ENCODE measurements at places on chromosomes 2 and 18. TPM values are rescaled to one million over a fixed set of nuclear protein-coding genes. Genes with fewer than 3 reads are reported as not detected.

The CCDC74A gene
- 16.5 TPM for total RNA-seq

The LPIN1 gene
- total RNA-seq, result 38.6 TPM

The TTN gene
- total RNA-seq, result 286 TPM

The ASB18 gene
- total RNA-seq, result not detected

The PDCD1 gene
- total RNA-seq, result 0.16 TPM

The SLC14A1 gene
- 7.1 TPM for total RNA-seq

The SPEG gene
- 17.4 TPM for total RNA-seq

The SLC9A4 gene
- 0.55 TPM for total RNA-seq

The TXNL1 gene
- 71.1 TPM for total RNA-seq

The REG3A gene
- total RNA-seq, result not detected

The GKN2 gene
- total RNA-seq, result not detected

The CTAGE1 gene
- not detected for total RNA-seq

The UGT1A5 gene
- total RNA-seq, result 0.16 TPM

The UGT1A3 gene
- not detected for total RNA-seq

The ERICH2 gene
- not detected for total RNA-seq

The ELOA2 gene
- not detected for total RNA-seq

The CWC22 gene
- 35.2 TPM for total RNA-seq

The FOXD4L1 gene
- total RNA-seq, result not detected

The SOS1 gene
- total RNA-seq, result 73.2 TPM

The ADGRF3 gene
- total RNA-seq, result not detected

The CNTNAP5 gene
- 16.3 TPM for total RNA-seq

The DIS3L2 gene
- 58.4 TPM for total RNA-seq

The APLF gene
- total RNA-seq, result 8.9 TPM

The ATP6V1B1 gene
- total RNA-seq, result 24.9 TPM

The CPO gene
- not detected for total RNA-seq

The CYP26B1 gene
- total RNA-seq, result 12.8 TPM

The EFHD1 gene
- 5.9 TPM for total RNA-seq

The SATB2 gene
- 6.6 TPM for total RNA-seq

The KATNAL2 gene
- 4.6 TPM for total RNA-seq

The ALKAL2 gene
- 6.8 TPM for total RNA-seq

The DSG4 gene
- total RNA-seq, result not detected

The SLC38A11 gene
- total RNA-seq, result 52.7 TPM

The TUBA3E gene
- not detected for total RNA-seq

The TLX2 gene
- 0.93 TPM for total RNA-seq

The SERPINB2 gene
- total RNA-seq, result 2.0 TPM

The SH3BP4 gene
- 40.6 TPM for total RNA-seq

The POTEC gene
- total RNA-seq, result not detected

The OTOS gene
- not detected for total RNA-seq

The KCNIP3 gene
- total RNA-seq, result 11.3 TPM

The CGREF1 gene
- 12.1 TPM for total RNA-seq

The C18orf63 gene
- not detected for total RNA-seq

The TUBA4A gene
- 20.5 TPM for total RNA-seq

The EPB41L5 gene
- 70.6 TPM for total RNA-seq

The NPPC gene
- 5.2 TPM for total RNA-seq

The COX7A2L gene
- 184 TPM for total RNA-seq

The TWSG1 gene
- total RNA-seq, result 81.7 TPM

The PARD3B gene
- 36.2 TPM for total RNA-seq

The PRSS56 gene
- 9.6 TPM for total RNA-seq

The UGT1A4 gene
- not detected for total RNA-seq

The VIT gene
- total RNA-seq, result 38.7 TPM

The IL1RN gene
- 10.3 TPM for total RNA-seq

The FTCDNL1 gene
- 2.3 TPM for total RNA-seq

The ST6GAL2 gene
- total RNA-seq, result 74.9 TPM

The ZNF532 gene
- total RNA-seq, result 259 TPM

The DUSP2 gene
- total RNA-seq, result 8.1 TPM

The PHOSPHO2 gene
- total RNA-seq, result 19.4 TPM

Data from camera-type eye (tissue), 1 donor.